Hematopoietic multipotent progenitor cell treated with erythropoietin and hydrocortisone succinate and interleukin-3 and kit ligand, for 17 days (in vitro differentiated cells): ENCODE measurements at places on chromosomes 6 and 20.

DNA sequence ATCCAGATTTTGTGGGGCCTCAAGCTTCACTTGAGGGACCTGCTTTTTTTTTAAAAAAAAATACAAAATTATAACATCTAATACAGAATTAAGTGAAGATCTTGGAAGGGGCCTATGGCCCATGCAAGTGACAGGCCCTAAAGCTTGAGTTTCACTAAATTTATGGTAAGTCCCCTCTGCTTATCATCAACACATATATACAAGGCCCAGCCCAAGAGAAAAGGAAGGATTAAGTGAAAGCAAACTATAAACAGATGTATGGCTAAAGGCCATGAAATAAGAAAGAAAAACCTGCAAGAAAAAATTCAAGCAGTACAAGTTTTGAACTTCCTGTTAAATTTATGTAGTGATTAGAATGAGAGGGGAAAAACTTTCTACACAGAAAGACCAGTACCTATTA lies 86.8 kb downstream of the CDC40 start:
- DNase-seq = no peak

GRCh38 chr20:20492521-20493332 lies 124.8 kb downstream of the INSM1 start:
- no peak for DNase-seq

- DNase-seq = no peak
These were observed 93.0 kb upstream of the DOK5 start for GRCh38 chr20:54382419-54382818.

GRCh38 chr6:29945281-29945820 lies 3.0 kb downstream of the HLA-A start:
- DNase-seq = no peak

DNA sequence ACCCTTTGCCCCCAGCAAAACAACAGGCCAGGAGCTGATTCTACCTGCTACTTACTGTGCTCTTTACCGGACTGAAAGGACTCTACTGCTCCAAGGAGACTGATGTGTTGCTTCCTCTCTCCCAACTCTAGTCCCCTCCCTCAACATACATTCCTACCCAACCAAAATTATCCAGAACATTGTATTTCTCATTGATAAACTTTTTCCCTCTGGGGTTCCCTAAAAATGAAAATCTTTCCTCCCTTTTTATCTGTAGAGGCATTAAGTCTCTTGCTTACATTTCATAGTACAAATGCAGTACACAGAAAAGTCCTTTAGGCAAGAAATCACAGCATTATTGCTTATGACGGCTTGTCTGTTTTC lies 940 bp upstream of the HS3ST5 start:
- no peak for DNase-seq

DNA sequence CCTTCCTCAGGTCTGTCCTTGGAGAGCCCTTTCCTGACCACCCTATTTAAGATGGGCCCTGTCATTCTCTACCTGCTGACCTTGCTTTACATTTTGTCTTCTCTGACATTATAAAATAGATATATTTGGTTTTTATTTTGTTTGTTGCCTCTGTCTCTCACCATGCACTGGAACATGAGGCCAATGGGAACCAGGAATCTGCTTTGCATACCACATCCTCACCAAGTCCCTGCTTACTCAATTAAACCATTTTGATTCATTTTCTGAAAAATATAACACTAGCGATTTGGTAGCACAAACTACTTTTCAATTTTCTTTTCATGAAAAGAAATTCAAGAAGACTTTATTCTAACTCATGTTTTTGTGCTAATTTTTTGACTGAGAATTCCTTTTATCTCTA lies 32.8 kb upstream of the POPDC3 start:
- DNase-seq = no peak

DNA sequence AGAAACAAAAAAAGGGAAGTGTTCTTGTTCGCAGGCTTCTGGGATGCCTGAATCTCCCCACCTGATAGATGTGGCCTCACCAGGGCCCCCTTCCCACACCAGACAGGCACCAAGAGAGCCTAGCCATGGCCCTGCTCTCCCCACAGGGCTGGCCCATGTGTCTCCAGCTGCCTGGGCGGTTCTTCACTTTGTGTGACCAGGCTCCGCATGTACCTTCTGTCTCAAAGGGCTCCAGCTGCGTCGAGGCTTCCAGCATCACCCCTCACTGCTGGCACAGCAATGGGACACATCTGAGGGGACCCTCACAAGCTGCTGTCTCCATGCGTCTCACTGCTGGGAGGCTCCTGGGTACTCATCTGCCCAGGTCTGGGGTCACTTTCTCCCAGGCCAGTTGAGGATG lies 362.9 kb downstream of the ZFAND3 start:
- no peak for DNase-seq

DNA sequence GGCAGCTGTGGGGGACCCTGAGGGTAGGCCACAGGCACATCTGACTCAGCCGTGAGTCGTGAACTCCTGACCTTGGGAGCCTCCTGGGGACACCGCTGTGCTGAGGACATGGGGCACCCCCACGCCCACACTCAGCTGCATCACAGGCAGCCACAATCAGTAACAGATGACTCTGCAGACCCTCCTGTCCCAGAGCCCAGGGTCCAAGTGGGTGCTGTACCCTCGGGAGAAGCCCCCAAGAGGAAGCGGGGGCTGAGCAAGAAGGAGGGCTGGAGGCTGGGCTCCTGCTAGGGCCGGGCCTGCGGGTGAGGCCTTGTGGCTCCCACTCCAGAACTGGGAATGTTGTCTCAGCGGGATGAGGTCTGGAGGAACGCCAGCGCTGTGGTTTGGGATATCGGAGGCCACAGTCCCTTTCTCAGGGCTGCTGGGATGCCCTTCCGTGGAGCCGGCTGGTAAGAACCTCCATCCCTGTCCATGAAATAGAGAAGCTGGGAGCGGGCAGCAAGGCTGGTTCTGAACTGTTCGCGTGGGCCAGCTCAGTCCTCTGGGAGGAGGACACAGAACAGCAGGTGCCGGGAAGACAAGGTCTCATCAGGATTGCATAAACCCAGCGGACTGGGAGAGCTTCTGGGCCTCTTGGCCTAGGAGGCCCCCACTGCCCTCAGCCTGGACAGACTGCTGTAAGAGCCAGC lies 3.1 kb upstream of the LAMA5 start:
- no peak for DNase-seq

DNA sequence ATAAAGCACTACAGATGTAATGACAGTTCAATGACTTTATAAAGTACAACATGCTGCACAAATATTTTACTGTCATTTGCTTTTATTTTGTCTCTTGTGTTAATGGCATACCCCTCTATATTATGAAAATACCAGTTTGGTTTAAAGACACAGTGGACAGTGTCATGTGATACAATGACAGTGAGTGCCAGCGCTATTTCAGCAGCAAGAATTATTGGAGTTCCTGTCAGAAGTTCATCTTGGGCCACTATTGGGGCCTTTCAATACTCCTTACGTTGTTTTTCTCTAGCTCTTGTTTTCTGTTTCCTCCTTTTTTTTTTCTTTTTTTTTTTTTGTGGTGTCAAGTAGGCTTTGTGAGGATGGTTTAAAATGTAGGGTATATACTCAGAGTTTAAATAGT lies 232.5 kb downstream of the FARS2 start:
- no peak for DNase-seq
